Activated T-helper 1 cell treated with anti-CD3 and anti-CD28 coated beads, Interleukin-12 subunit alpha, Interleukin-12 subunit beta, Interleukin-2, Interleukin-4 antibody, amounts not matched to agents 30 ng/mL and 10 ng/mL and 1 ng/mL, durations not matched to agents 14 hours and 24 hours and 36 hours (primary cell): ENCODE measurements at places on chromosomes 13 and 19. TPM values are rescaled to one million over a fixed set of nuclear protein-coding genes. Genes with fewer than 3 reads are reported as not detected.
A peak's percentile ranks its signal among the peaks of the same experiment; 100 is the strongest.

GRCh38 chr19:33366897-33367296 lies 6.6 kb upstream of the CEBPG start:
- no peak for DNase-seq

DNA sequence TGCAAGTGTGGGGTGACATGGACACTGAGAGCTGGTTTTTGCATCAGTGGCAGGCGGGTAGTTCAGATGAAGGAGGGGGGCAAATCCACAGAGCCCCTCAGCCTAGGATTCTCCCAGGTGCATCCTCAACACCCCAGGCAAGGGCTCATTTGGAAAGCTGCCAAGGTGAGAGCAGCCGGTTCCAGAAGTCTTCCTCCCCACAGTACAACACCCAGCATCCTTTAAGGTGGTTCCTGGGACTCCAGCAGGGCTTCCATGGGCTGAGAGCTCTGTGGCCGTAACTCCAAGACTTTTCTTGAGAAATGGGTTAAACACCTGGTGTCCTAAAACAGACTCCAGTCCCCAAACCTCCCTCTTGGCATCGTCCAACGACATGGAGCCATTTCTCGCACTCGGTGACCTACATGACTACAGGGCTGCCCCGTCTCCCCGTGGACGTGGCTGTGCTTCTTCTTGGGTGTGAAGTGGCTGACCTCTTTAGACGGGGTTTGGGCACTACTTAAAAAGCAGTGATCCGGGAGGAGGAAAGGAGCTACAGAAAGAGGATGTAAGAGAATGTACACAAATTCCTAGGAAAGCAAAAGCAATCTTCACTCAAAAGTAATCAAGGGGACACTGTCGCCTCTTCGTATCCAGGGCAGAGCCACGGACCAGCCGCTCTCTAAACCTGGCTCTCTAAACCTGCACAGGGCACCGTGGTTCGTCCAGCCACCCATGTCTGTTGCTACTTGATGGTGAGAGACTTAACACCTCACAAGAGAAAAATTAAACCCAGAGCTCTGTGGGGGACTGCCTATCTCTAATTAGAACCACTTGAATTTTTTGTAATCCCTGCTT lies 25.5 kb downstream of the RANBP3 start:
- DNase-seq = no peak

URAD gene
- not detected in 2 replicates for total RNA-seq

- no peak for DNase-seq
Measured at GRCh38 chr13:100508996-100509395, 79.6 kb downstream of the GGACT start.

FCAR gene
- not detected in 2 replicates for total RNA-seq

DNA sequence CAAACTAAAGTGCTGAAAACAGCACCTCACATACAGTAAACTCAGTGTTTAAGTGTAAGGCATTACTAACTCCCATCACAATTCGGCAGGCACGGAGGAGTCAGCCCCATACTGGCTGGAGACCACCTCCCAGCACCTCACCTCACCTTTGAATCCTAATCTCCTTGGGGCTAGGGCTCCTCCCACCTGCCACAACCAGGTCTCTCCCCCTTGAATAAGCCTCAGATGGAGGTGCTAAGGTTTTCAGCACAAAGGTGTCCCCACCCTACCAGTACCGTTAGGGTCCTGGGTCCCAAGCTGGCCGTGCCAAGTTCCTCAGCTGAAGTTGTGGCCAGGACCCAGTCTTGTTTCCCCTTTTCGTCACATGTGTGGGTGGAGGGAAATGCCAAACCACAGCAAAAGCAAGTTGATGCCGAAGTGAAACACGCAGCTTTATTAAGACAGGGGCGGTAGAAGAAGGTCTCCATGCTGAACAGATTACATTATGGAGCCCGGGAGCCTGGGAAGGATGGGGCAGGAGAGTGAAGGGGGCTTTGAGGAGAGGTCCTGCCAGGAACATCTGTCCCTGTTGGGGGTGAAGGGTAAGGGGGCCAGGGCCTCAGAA lies at the start of gene IGFLR1:
Gene IGFLR1 (minus strand): TSS at position 332 of the 604 bp plus-strand sequence. CDS start 1,272 bp downstream, outside the sequence.
- peak; percentile 72 for DNase-seq

CNN1 gene
- total RNA-seq = not detected in 2 replicates

GRCh38 chr19:36141039-36141927 lies 1.4 kb downstream of the CAPNS1 start:
- peak; percentile 85 for DNase-seq

GRCh38 chr13:33510350-33510970 lies 224.9 kb upstream of the STARD13 start:
- no peak for DNase-seq

CABP5 gene
- not detected in 2 replicates for total RNA-seq

DNA sequence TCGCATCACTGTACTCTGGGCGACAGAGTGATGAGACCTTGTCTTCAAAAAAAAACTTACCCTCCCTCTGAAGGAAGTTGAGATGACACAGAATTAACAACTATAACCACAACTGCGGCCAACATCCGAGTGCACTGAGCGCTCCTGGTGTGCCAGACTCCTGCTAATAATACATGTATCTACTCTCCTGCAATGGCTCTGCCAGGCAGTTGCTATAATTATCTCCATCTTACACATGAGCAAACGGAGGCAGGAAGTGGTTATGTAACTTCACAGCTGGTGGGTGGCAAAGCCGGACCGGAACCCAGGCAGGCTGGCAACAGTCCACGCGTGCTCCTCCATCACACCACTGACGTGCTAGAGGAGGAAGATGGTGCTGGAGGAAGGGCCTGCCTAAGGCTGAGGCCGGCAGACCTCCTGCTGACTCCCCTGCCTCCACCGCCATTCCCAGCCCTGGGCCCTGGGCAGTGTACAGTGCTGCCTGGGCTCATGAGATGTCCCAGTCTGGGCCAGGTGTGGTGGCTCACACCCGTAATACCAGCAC lies 12.6 kb downstream of the XRCC1 start:
- DNase-seq = peak; percentile 54

DNA sequence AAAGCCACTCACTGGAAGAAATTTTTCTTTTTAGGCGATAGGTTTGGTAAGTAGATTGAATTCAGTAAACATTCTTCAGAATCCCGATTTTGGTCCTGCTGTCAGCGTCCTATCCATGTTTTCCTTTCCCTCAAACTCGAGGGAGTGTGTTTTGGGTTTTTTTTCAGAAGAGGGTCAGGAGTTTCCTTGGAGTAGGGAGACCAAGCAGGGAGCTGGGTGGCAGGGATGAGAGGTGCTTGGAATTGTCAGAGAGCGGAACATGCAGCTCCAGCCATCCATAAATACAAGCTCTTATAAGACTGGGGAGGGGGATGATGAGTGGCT lies 1.6 kb upstream of the PCDH8 start:
- no peak for DNase-seq

- peak; percentile 62 for DNase-seq
Measured at GRCh38 chr19:49387936-49388372, at the start of gene KASH5. Gene KASH5, plus strand, starts transcription at chr19:49388249. Its CDS starts 2,635 bp downstream, at chr19:49390884.

GRCh38 chr19:4378886-4379285 lies 21.5 kb downstream of the SH3GL1 start:
- DNase-seq = no peak

DNA sequence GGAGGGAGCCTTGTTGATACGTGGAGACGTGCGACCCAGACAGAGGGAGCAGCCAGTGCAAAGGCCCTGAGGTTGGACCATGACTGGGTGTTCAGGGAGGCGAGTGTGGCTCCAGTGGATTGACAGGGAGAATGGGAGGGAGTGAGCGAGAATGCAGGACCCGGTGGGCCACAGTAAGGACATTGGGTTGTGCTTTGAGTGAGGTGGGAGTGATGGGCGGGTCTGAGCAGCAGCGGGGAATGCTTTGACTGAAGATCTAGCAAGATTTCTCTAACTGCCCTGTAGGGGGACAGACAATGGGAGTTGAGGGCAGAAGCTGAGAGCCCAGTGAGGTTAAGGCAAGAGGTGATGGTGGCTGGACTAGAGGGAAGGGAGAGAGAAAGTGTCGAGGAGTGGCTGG lies 7.7 kb upstream of the NANOS2 start:
- DNase-seq = no peak

DNA sequence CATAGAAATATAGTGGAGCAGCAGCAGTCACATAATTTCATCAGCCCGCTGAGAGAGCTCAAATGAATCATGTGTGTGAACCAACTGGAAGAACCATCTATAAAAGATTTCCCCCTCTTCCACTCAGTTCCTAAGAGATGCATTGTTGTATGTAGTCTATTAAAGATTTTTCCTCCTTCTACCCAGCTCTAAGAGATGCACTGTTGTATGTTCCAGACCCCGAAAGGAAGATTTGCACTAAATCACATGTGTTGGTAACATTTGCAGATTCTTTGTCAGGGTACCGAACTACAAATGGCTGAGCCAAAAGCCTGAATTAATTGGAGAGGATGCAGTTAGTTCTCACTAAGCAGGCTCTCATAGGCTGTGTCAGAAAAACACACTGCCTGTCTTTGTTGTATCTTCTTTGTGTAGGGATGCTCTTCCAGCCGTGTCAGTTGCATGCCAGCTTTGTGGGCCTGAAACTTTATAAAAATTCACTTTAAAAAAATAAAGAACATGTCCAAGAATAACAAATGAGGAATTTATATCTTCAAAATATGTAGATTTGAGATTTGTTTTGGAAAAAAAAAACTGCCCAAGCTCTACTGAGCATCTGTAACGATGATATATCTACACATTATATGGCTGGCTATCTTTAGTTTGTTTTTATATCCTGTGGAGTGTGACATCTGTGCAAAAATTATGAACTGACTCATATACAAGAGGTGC lies 223.1 kb downstream of the MZT1 start:
- no peak for DNase-seq

KIRREL2 gene
- 1.7 TPM in 2 replicates for total RNA-seq

ZNF540 gene
- total RNA-seq = 0.39 and 0.70 TPM in 2 replicates

LILRB5 gene
- not detected in 2 replicates for total RNA-seq

SOX1 gene
- total RNA-seq = not detected in 2 replicates

- DNase-seq = no peak
Measured at GRCh38 chr19:55616395-55616875, 7.9 kb downstream of the ZNF784 start.

DNA sequence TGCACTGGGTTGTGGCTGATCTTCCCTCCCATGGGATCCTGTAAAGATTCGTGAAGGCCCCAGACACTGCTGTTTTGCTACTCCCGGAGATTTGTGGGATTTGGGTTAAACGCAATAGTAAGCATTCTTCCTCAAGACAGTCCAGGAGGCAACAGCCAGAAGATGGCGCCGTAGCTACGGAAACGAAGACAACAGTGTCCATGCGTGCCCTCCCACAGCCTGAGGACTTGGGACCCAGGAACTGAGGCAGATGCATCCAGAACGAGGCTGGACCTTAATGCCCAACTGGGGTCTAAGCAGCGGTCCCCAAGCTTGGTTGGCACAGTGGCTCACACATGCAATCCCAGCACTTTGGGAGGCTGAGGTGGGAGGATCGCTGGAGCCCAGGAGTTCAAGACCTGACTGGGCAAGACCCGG lies 57.6 kb upstream of the ZNF507 start:
- DNase-seq = no peak

ELAVL1 gene
- total RNA-seq = 182 and 186 TPM in 2 replicates

C19orf33 gene
- 0.71 TPM in 1 of 2 replicates, not detected in the other for total RNA-seq

GRCh38 chr13:73901324-73902068 lies 232.7 kb downstream of the KLF12 start:
- no peak for DNase-seq
